ENCODE measurements at places on chromosomes 4 and X.

GRCh38 chr4:38795087-38795486, 9.5 kb downstream of the TLR1 start:
- no peak for DNase-seq

GRCh38 chrX:72276478-72276953, 532 bp downstream of the RPS4X start:
- no peak for DNase-seq

GRCh38 chrX:127404161-127404560, 584.6 kb downstream of the PRR32 start:
- DNase-seq = no peak

DNA sequence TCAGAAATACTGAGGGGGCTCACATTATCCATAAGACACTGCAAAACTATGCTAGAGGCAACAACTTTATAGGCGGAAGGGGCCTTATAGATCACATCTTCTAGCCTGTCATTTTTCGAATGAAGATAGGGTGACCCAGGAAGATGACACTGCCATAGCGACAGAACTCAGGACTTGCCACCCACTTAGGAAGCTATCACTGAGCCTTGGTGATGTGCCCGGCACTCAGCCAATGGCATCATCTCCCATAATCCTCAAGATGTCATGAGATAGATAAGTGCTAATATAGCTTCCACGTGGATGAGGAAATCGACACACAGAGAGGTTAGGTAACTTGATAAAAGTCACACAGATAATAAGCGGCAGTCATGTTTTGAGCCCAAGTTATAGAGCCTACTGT, 346.6 kb downstream of the DHX15 start:
- no peak for DNase-seq

DNA sequence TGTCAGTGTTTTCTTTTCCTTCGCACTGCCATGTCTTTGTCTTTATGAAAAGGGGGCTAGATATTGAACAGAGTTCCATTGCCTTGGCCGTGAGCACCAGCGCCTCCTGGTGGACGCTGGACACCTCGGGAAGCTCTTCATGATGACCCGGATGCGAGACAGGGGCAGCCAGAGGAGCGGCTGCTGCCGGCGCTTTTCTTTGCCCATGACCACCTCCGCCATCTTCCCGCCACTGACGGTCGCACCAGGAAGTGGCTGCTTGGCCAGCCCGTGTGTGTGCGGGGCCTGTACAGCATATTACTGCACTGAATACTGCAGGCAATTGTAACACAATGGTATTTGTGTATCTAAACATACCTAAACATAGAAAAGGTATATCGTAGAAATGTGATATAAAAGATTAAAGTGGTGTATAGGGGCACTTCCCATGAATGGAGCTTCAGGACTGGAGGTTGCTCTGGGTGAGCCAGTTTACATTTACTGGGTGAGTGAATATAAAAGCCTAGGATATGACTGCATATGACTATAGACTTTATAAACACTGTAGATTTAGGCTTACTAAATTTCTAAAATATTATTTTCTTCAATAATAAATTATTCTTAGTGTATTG, 15.8 kb upstream of the GRIA2 start:
- no peak for DNase-seq

DNA sequence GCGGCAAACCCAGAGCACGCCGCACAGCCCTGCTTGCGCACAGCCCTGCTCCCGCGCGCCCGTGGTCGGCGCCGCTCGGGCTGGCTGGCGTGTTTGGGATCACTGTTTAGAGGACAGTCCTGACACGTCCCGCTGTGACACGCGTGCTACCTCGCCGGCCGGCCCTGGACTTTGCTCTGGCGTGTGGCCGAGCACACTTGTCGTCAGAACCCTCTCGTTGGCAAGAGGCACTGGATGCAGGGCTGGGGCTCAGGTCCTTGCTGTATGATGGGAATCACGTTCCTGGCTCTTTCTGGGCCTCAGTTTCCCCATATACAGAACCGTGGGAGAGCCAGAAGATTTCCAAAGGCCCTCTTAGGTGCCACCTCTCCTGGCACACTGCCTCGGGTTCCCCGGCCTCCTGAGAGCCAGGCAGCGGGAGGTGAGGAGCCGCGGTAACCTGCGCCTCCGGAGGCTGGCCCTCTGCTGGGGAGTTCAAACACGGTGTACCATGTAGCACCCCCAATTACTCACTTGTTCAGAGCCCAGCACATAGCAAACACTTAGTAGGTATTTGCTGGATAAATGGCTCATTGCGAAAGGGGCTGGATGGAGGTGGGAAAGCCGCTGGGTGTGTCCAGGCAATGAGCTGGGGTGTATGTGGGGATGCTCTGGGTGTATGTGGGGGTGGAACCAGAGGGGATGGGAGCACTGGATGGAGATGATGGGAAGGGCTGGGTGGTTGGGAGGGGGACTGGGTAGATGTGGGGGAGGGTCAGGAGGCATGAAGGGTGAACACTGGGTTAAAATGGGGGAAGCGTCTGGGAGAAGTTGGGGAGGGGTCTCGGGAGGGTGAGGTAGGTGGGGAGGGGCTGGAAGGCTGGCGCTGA, 76.6 kb downstream of the HTRA3 start:
- no peak for DNase-seq

- DNase-seq = no peak
These were observed 4.9 kb upstream of the CPZ start for GRCh38 chr4:8587469-8588195.

Data from GM18507 (cell line).